ENCODE measurements at places on chromosomes 11 and 22.

GRCh38 chr11:35330931-35331330 lies 88.4 kb downstream of the SLC1A2 start:
- peak; percentile 12 for DNase-seq

- no peak for DNase-seq
These were observed 28.6 kb downstream of the GNAZ start for GRCh38 chr22:23098718-23099530.

DNA sequence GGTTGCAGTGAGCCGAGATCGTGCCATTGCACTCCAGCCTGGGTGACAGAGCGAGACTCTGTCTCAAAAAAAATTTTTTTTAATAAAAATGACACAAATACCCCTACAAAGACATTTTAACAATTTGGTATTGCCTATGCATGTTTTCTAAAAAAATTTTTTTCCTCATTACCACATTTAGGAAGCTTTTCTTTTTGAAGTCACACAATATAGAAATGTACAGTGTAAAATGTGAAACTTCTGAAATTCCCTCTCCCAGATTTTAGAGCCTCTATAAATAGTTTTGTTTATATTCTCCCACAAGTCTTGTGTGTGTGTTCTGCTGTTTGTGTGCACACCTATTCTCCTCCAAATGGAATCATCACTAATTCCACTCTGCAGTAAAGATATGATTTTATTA lies 7.6 kb downstream of the ST14 start:
- DNase-seq = no peak

- no peak for DNase-seq
These were observed 19.2 kb downstream of the DDX6 start for GRCh38 chr11:118771547-118772288.

Measured in activated T-cell treated with anti-CD3 and anti-CD28 coated beads for 4 hours (primary cell).